ENCODE measurements at places on chromosomes 6 and 20.
A peak's percentile ranks its signal among the peaks of the same experiment; 100 is the strongest.

- DNase-seq, result no peak
These were observed 25.3 kb upstream of the HECA start for GRCh38 chr6:139109558-139109957.

GRCh38 chr6:4872841-4873240 lies 96.6 kb downstream of the CDYL start:
- no peak for DNase-seq

- no peak for DNase-seq
These were observed 229.1 kb upstream of the JARID2 start for GRCh38 chr6:15016813-15017212.

GRCh38 chr6:152380351-152380767 lies 256.8 kb downstream of the SYNE1 start:
- DNase-seq, result no peak

DNA sequence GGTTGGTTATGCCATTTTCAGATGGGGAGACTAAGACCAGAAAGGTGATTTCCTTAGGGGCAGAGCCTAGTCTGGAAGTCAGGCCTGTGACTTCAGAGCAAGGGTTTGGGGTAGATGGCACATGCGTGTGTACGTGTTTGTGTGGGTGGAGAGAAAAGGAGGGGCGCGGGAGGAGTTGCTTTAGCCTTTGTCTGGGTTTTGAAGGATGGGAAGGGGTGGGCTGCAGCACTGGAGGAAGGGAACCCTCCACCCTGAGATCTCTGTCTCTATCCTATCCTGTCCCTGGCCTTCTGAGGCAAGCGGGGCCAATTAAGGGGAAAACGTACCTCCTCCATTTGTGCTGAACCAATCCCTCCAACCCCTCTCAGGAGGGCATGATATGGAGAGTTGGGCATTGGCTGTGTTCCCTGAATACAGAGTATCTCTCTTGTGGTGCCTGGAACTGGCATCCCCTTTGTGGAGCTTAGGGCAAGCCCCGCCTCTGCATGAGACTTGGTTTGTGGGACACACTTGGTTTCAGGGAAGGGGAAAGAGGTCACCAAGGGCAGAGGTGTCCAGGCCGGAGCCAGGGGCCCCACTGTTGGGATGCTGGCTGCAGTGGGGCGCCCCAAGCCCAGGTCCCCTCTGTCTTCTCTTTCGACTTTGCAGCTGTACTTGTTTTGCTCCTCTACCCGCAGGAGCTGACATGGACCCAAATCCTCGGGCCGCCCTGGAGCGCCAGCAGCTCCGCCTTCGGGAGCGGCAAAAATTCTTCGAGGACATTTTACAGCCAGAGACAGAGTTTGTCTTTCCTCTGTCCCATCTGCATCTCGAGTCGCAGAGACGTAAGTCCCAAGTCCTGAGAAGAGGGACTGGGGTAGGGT lies at the start of gene DBNDD2:
Gene DBNDD2, plus strand, starts transcription at position 507 of the 863 bp plus-strand sequence. Its CDS starts 179 bp downstream, at position 686.
- DNase-seq, result no peak

GRCh38 chr6:33995309-33996119 lies 150.4 kb downstream of the GRM4 start:
- DNase-seq, result no peak

GRCh38 chr20:19928328-19929011 lies 88.7 kb upstream of the NAA20 start:
- no peak for DNase-seq

DNA sequence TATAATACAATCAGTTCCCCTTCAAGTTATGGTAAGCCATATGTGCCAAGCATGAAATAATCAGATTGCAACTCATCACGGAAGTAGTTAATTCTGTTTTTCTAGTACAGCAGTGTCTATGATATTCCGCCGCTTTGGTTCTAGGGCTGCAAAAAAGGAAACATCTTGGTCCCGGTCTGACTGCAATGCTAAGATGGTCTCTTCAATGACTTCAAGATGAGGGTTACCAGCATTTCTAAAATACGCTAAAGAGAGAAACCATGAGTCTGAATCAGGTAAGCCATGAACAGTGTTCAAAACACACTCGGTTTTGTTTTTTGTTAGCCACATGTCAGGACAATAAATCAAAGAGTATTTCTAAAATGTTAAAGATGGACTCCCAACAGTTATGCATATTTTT lies 3.2 kb upstream of the ANKRD60 start:
- DNase-seq, result no peak

DNA sequence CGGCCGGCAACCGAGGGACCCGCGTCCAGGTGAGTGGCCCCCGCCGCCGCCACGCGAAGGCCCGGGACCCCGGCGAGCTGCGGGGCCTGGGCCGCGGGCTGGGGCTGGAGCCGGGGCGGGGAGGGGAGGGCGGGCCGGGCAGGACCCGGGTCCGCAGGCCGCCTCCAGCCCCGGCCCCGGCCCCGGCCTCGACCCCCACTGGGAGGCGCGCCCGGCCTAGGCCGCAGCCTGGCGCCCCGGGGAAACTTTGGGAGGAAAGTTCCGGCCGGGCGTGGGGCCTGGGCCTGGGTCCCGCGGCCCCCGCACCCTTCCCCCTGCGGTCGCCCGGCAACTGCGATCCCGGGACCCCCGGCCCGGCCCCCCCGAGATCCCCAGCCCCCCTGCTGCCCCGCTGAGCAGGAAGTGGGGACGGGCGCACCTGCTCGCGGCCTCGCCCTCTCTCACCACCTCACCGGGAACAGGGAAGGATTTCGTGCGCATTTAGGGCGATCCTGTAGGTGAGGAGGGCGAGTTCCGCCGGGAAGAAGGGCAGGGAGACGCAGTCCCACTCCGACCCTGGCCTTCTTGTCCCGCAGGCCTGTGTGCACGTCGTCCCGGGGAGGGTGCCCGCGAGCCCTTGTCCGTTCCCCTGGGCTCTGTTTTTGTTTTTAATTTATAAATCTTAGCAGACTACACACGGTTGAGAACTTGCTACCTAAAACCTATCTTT lies 402 bp downstream of the OSBPL2 start:
- DNase-seq, result no peak

- DNase-seq, result no peak
These were observed 61.7 kb downstream of the GMDS start for GRCh38 chr6:2183752-2184151.

GRCh38 chr6:14630016-14630415 lies 512.4 kb downstream of the CD83 start:
- DNase-seq, result no peak

DNA sequence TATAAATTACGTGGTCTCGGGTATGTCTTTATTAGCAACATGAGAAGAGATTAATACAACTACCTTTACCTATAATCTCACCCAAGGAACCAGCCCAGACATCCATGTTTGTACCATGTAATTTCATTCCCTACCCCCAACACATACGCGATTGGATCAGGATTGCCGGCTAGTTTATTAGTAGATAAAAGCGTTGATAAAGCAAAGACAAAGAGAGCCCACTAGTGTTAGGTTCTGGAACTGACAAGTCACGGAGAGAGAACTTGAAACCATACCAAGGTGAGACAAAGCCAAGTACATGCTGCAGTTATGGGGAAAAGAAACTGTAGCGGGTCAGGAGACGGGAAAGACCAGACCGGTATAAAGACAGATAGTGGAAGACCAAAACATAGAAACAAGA lies 37.4 kb upstream of the FAM135A start:
- no peak for DNase-seq

- no peak for DNase-seq
These were observed 9.4 kb upstream of the DSTN start for GRCh38 chr20:17560344-17561074.

DNA sequence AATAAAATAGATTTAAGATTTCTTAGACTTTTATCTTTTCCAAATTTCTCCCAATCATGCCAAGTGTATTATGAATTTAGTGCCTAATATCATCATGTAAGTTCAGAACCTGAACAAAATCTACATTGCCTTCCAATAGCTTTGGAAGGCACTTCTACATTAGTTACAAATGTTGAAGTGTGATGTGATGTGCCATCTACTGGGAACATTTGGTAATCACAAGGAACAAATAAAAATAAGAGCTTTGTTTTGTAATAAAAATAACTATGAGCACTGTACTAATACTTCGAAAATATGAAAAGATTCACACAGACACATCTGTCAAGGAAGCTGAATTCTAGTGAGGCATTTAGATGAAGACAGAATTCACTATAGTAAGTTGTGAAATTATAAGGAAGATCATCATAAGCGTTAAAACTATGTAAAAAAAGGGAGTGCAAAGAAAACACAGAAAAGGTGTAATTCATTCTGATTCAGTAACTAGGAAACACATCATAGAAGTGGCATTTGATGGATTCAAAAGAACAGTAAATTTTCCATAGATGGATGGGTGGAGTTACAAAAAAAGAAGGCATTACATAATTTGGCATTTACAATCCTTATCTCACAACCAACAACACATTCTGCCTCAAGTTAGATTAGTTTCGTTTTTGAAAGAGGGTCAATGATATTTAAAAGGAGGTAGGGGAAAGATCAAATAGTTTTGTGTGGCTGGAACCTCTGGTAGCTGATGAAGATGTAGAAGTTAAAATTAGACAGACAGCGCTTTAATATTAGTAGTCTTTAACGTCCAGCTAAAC lies 161.0 kb downstream of the ASCC3 start:
- DNase-seq, result peak; percentile 55

- no peak for DNase-seq
These were observed at the start of gene HLA-DRB1 for GRCh38 chr6:32589596-32590449. HLA-DRB1 (minus strand) TSS chr6:32589848; CDS start chr6:32589742, 106 bp downstream.

DNA sequence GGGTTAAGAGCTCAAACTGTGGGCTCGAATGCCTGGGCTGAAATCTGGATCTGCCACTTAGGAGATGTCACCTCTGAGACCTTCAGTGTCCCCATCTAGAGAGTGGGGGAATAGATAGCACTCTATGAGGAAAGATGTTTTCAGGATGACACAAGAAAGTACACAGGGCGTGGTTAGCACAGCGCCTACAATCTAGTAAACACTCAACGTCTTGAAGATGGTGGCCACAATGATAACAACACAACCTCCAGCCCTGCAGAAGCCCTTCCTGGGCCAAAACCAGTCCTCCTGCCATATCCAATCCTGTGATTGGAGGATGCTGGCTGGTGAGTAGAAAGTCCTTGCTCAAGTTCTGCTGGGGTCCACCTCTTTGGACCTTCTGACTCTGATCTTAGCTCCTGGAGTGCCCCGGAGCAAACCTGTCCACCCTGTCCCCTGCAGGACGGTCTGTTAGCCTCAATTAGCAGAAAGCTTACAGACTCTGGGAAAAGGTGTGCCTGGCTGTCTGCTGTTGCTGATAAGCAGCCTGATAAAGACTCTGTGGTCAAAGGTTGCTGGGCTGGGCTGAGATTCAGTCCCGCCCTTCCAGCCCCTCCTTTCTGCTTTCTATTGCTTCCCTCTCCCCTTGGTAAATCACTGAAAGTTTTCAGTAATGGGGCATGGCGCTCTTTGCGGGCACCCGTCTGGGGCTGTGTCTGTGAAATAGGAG lies 8.2 kb downstream of the EDN3 start:
- DNase-seq, result no peak

- no peak for DNase-seq
These were observed 4.7 kb downstream of the LINC00237 start for GRCh38 chr20:21101453-21101931.

- DNase-seq, result no peak
These were observed 36.2 kb downstream of the HLA-F start for GRCh38 chr6:29759457-29759856.

GRCh38 chr20:4592316-4593148 lies 129.2 kb upstream of the PRND start:
- peak; percentile 6 for DNase-seq

- DNase-seq, result no peak
These were observed 401.7 kb downstream of the ESR1 start for GRCh38 chr6:152209211-152209610.

DNA sequence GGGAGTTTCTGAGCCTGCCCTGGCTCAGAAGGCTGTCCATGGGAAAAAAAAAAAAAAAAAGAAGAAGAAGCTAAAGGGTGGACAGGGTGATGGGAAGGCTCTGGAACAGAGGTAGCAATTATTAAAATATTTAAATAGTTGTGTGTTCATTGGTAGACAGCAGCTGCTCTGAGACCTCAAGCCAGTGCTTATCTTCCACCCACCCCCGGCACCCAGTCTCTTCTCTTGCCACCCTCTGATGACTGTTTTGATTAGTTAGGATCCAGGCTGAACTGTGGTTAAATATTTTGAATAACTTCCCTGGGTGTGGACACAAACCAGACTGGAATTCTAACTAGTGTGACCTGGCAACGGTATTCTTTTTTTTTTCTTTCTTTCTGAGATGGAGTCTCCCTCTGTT lies 16.9 kb upstream of the SRSF3 start:
- no peak for DNase-seq

- no peak for DNase-seq
These were observed 33.2 kb downstream of the ANKS1A start for GRCh38 chr6:34922177-34922663.

GRCh38 chr20:11101243-11101642 lies 427.4 kb upstream of the JAG1 start:
- DNase-seq, result no peak

Measured in NCI-H774 (cell line).